ENCODE measurements at places on chromosomes 13 and 19.

GRCh38 chr13:42602906-42603305 lies 29.0 kb downstream of the TNFSF11 start:
- DNase-seq: no peak

DNA sequence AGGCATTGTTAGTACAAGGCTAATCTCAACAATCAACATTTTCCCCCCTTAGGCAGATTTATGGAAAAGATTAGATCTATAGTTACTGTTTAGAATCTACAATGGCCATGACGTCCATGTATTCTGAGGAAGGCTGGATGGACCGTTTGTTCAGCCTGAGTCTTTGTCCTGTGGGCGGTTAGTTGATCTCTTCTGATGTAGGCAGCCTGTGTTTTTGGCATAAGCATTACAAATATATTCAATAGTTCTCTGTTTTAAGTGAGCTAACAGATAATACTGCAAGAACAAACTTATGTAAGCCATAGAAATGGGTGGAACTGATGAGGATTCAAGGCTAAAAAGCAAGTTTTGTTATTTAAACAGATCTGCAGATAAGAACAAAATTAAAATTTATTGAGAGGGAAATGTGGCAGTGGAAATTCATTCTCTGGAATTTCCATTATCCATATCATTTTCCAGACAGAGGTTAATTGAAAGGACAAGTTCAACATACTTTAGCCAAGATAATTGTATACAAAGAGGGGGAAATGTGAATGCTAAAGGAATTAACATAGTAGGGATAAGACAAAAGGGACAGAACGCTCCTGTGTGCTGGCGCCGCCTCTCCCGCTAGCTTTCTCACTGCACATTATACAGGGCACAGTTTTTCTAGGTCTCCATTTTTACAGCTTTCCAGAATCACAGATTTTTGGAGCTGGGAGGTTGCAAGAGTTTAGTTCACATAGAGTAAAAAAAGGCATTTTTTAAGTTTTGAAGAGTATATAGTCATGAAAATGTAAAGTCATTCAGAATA lies 48.6 kb downstream of the FAM124A start:
- DNase-seq: no peak

DNA sequence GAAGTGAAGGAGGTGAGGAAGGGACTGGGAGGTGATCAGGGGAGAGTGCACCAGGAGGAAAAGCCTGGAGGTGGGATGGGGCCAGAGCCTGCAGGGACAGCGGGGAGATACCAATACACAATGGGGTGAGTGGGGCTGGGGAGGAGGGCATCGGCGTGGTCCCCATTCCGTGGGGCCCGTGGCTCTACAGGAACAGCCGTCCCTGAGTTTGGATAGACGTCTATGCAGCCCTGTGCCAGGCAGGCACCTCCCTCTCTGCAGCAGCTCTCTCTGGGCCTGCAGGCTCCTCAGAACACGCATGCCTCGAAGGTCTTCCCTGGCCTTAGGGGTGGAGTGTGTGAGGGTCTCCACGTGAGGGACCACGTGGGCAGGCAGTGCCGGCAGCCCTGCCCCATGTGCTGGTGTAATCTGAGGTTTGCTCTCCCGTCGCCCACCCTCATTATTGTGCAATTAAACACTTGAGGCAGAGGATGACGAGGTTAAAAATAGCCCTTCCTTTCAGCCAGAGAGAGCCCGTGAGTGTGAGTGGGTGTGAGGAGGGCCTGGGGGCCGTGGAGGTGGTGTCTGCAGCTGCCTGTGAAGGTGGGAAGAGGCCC lies 16.5 kb downstream of the C2CD4C start:
- DNase-seq: no peak

- no peak for DNase-seq
These were observed 553.6 kb upstream of the ATXN8OS start for GRCh38 chr13:69553976-69554375.

GRCh38 chr13:87042946-87043345 lies 628.2 kb upstream of the SLITRK5 start:
- DNase-seq: no peak

- DNase-seq: no peak
These were observed 120.2 kb downstream of the DNAJC15 start for GRCh38 chr13:43143591-43143990.

DNA sequence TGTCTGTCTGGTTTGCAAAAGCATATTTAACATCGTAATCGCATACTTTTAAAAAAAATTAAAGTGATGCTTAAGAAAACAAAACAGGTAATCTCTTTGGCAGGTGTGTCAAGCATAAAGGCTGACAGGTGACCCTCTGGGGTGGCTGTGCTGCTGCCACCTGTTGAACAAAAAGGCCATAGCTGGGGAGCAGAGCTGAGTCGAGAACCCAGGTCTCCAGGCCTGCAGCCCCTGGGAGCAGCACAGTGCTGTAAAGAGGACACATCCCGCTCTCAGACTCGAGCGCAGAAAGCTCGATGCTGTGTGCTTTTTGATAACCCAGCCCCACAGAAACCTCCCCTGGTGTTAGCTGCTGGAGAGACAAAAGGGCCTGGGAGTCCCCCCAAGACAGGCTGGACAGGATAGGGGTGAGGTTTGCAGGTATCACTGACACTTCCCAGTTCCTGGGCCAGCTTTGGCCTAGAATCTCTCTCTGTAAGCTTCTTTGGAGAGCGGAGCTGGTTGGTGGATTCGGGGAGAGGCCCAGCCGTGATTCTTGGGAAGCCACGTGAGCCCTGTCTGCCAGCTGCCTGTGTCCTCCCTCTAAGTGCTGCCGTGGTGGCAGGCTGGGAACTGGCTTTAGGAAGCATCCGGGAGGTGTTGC lies 66.9 kb downstream of the C13orf42 start:
- DNase-seq: no peak

DNA sequence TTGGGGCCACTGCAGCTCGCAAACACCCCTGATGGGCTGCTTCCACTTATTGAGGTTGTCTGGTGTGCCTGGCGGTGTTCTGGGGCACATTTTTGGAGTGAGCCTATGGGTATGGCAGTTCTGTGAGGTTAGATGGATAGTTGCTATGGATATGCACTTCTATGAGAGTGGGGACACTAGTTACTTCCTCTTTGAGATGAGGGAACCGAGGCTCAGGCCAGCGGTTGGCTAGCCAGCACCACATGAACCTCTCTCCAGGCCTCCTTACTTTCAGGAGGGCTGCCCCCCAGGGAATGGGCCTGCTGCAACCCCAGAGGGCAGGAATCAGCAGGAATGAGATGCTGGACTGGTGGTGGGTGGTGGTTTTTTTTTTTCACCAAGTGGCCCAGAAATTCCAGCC lies 13.5 kb upstream of the PRR19 start:
- DNase-seq: no peak

- DNase-seq: no peak
These were observed 12.7 kb downstream of the ARHGAP45 start for GRCh38 chr19:1079566-1080111.

GRCh38 chr19:16714702-16715287 lies 4.9 kb upstream of the NWD1 start:
- DNase-seq: peak; percentile 62

DNA sequence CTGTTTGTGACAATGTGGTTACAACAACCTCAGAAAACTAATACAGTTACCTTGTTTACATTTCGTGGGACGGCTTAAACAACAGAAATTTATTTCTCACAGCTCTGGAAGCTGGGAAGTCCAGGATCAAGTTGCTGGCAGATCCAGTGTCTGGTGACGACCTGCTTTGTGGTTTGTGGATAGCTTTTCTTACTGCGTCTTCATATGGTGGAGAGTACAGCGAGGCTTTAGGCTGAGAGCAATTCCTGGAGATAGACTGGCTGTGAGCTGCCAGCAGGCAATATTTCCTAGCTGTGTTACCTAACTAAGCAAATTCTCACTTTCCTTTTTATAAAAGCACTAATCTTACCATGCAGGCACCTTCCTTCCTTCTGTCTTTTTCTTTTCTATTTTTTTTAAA lies 1203.5 kb upstream of the PRR20A start:
- no peak for DNase-seq

DNA sequence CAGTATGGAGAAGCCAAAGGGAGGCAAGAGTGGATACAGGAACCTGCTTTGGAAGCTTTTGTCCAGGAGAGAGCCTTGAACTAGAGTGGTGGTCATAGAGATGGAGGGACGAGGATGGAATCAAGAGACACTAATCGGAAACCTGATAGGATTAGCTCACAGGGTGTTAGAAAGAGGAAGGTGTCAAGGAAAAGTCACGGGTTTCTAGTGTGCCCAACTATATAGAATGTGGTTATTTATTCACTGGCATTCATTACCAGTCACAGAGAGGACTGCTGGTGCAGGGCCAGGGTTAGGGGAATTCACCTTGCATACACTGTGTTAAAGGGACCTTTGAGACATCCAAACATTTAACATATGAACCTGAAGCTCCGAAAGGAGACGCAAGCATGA lies 43.4 kb upstream of the URAD start:
- DNase-seq: no peak

DNA sequence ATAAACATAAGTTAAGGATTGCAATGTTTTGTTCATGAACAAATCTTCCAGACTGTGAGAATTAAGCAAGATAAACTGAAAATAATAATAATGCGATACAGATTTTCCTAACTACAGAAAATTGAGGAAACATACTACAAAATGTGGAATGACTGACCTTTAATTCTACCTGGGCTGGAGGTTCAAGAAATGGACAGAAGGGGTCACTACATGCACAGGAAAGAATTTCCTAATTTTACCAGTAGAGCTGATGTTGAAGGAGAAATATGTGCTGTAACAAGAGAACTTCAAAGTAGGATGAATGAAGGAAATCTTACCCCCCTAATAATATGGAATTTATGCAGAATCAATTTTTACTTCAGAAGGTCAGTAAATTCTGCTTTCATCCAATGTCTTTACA lies 62.3 kb downstream of the ZNF627 start:
- no peak for DNase-seq

DNA sequence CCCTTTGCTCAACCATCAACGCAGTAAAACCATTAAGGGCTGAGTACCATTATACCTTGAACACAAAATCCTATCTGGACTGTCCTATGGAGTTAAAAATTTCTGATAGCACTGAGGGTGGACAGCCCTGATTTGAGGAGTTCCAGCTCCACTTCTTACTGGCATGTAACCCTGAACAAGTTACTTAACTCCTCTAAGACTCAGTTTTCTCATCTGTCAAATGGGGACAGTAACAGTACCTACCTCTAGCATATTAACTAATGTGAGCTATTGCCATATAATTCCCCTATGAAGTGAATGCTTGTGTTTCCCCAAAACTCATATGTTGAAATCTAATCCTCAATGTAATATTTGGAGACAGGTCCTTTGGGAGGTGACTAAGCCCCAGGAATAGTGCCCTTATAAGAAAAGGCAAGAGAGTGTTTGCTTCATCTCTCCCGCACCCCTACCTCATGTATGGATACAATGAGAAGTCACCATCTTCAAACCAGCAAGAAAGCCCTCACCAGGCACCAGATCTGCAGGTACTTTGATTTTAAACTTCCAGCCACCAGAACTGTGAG lies 61.9 kb upstream of the DOCK9 start:
- no peak for DNase-seq

DNA sequence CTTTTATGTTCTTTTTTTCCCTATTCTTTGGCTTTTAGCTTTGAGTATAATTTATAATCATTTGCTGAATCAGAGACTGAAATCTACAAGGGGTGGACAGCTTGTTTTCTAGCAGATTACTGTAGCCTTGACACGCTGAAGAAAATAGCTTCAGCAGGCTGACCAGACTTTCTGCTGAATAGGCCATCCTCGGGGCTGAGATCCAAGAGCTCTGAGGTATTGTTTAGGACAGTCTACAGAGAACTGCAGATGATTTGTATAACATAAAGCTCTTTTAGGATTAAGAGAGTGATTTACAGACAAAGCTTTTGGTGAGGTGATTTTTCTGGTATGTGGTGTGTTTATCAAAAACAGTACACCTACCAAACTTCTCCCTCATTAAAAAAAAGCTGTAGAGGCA lies 16.8 kb downstream of the POLR1D start:
- DNase-seq: no peak

GRCh38 chr19:32318884-32319520 lies 26.4 kb upstream of the ZNF507 start:
- no peak for DNase-seq

DNA sequence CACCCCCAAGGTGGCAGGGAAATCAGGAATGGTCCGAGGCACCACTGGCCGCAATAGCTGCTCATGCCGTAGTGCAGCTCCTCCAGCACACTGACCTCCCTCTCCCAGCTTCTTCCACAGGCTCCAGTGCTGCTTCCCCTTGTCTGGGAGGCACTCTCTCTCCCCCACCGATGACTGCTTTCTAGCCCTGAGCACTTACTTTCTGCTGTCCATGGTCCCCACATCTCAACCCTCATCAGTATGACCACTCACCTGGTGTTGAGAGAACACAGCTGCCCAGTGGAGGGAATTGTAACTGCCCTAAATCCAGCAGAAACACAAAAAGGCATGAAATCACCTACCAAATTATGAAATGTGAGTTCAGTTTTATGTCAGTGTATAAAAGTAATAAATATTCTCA lies 28.9 kb upstream of the TPP2 start:
- DNase-seq: no peak

DNA sequence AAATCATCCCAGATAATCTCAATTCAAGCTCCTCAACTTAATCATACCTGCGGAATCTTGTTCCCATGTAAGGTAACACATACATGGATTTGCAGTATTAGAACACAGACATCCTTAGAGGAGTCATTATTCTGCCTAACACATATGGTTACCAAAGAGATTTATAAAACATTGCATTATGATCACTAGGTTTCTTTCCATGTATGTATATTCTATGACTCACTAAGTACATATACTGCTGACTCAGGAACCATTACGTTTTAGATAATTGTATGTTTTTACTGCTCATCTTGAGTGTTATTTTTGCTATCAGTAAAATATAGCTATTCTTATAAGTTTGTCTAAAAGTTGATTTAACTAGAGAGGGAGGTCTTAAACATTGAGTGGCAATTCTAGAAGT lies 182.9 kb downstream of the SLITRK6 start:
- no peak for DNase-seq

GRCh38 chr19:54650108-54650655 lies 12.6 kb upstream of the LILRB4 start:
- DNase-seq: no peak

- no peak for DNase-seq
These were observed 1348.5 kb downstream of the PCDH9 start for GRCh38 chr13:65881561-65882155.

DNA sequence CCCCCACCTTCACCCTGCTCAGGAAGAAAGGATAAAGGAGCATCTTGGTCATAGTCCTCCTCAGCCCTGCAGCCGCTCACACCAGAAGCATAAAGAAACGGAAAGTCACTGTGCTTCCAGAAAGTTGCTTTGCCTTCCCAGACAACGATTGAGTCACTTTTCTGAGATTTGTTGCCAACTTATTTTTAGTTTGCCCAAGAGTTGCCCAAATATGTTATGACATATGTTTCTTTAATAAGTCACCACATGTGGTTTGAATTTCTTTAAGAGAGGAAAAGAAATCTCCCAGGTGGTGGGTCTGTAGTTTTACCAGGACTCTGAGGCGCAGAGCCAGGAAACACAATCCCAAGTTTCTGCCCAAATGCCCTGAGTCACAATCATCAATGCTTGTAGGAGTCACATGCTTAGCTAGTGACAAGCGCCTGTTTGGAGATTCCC lies 63.4 kb upstream of the LRCH1 start:
- no peak for DNase-seq

- peak; percentile 6 for DNase-seq
These were observed 322.3 kb downstream of the DCLK1 start for GRCh38 chr13:35808846-35809245.

GRCh38 chr13:37647031-37647650 lies 48.6 kb upstream of the POSTN start:
- no peak for DNase-seq
